ENCODE measurements at places on chromosomes 7 and 10. TPM values are rescaled to one million over a fixed set of nuclear protein-coding genes. Genes with fewer than 3 reads are reported as not detected.

PPP1R17 gene
- not detected for total RNA-seq

GIMAP4 gene
- total RNA-seq: 83.3 TPM

ABCF2 gene
- 26.3 TPM for total RNA-seq

RBP3 gene
- total RNA-seq: not detected
